ENCODE measurements at places on chromosomes 7 and 10.

DNA sequence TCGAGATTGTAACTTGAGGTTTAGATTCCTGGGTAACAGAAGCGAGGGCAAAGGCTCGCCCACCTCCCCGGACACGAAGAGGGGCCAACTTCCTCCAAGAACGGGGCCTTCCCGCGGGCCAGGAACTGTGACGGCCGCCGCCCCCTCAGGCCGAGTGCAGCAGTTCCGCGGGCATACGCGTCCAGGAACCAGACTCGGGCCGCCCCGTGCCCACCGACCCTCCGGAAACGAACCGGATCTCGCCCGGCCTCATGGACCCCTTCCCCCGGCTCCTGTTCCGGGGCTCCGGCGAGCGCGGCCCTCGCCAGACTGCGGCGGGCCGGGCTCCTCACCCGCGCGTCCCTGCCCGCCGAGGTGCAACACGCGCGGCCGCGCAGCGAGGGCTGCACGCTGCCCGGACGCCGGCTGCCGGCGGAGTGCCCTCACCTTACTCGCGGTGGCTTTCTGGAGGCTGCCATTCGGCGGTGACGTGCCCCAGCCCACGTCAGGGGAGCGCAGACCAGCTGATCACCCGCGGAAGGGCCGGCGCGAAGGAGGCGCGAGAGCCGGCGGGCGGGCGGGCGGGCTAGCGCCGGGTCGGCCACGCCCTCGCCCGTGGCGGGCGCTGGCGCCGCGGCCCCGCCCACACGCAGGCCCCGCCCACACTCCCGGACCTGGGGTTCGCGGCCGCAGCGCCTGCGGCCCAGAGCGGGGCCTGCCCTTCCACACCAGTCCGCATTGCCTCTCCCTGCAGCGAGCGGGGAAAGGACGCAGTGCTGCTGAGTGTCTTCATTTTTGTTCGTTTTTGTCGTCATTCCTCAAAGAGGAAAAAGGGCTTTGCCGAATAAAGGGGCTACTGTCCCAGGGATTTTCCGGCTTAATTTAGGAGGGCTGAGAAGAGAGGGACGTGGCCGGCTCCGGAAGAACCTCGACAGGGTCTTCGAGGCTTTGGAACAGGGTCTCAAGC, at the start of gene XPNPEP1:
TSS of gene XPNPEP1 (minus strand) at position 536 of the 946 bp plus-strand sequence. CDS start at position 458, 78 bp downstream.
- DNase-seq, result peak; percentile 74

GRCh38 chr10:47311193-47311931, 10.9 kb upstream of the GDF2 start:
- DNase-seq, result no peak

DNA sequence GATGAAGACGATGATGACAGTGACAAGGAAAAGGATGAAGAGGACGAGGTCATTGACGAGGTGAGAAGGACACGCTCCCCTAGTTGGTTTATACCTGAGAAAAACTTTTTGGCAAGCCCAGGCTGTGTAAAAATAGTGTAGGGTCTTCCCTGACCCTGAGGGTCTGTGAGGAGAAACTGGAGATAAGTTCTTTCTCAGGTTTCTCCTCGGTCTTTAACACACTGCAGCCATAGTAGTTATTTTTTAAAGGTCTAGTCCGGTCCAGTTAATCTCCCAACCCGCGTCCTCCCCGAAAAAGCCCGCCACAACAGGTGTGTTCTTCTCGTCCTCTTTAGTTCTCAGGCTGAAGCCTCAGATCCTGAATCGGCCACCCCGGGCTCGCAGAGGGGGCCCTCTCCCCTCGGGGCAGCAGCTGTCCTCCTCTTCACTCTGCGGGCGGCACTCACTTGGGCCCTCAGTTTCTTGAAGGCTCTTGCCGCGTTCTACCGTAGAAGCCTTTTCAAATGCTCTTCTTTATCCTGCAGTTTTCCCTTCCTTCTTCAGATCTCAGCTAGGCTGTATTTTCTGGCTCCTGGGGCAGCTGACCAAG, 411 bp downstream of the BCCIP start:
- DNase-seq, result no peak

DNA sequence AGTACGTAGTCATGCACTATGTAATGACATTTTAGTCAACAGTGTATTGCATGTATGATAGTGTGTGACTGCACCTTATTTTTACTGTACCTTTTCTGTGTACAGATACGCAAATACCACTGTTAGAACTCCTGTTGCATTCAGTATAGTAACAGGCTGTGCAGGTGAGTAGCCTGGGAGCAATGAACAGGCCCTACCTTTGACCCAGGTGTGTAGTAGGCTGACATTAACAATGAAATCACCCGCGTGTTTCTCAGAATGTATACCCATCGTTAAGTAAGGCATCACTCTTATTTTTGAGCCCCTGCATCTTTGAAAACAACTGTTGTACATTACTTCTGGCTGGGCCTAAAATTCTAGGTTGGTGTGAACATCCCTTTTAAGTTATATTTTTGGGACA, 41.6 kb downstream of the DAGLB start:
- DNase-seq, result no peak

GRCh38 chr7:3029138-3029537, 14.5 kb downstream of the CARD11 start:
- DNase-seq, result no peak

- no peak for DNase-seq
Observed at GRCh38 chr7:105130580-105130979, 116.6 kb downstream of the KMT2E start.

DNA sequence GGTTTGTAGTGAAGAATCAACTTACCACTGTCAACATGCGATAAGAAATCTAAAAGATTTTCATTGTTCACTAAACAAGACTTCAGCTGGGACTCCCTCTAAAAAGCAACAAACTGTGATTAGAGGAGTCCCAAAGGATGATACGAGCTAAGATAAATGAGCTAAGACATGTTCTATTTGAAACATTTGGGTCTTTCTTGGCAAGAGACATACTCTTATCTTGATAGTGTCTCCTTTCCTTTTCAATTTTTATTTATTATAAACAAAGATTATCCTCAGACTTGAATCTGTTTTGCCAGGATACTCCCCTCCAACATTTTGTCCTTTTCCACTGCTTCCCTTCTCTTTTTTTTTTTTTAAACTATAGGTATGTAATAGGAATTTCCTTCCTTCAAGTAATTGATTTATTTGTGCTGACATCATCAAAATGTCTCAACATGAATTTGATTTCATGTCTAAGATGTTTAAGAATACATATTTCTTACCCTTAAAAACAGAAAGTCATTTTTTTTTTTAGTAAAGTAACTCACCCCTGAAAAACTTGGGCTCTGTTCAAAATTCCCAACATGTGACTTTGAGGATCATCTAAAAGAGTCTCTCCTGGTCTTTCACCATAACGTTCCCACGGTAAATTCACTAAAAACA, 158.4 kb upstream of the NRP1 start:
- no peak for DNase-seq

- DNase-seq, result no peak
Observed at GRCh38 chr7:157795199-157795598, 458.4 kb downstream of the DNAJB6 start.

GRCh38 chr10:74293686-74294371, 142.8 kb downstream of the ADK start:
- no peak for DNase-seq

DNA sequence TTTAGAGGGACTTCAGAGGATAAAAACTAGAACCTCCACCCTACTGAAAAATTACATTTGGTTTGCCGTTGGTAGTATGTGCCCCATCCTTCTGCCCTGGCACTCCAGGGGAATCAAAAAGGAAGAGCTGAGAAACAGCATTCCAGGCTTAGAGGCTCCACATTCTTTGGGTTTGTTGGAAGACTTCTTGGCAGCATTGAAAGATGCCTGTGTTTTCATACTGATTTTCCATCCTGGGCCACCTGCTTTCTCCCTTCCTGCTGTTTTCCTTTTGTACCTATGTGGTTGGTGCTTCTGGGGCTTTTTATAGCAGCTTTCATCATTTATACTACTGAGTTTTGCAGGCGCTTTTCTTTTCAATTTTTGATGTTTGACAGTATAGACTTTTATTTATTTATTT, 61.7 kb downstream of the AUTS2 start:
- peak; percentile 4 for DNase-seq

GRCh38 chr7:26457696-26458327, 166.2 kb downstream of the SNX10 start:
- DNase-seq, result no peak

GRCh38 chr10:98196985-98197384, 62.5 kb downstream of the R3HCC1L start:
- DNase-seq, result no peak

- DNase-seq, result no peak
Observed at GRCh38 chr7:133931053-133931452, 196.1 kb upstream of the LRGUK start.

GRCh38 chr10:127524908-127525665, 24.0 kb upstream of the NPS start:
- no peak for DNase-seq

DNA sequence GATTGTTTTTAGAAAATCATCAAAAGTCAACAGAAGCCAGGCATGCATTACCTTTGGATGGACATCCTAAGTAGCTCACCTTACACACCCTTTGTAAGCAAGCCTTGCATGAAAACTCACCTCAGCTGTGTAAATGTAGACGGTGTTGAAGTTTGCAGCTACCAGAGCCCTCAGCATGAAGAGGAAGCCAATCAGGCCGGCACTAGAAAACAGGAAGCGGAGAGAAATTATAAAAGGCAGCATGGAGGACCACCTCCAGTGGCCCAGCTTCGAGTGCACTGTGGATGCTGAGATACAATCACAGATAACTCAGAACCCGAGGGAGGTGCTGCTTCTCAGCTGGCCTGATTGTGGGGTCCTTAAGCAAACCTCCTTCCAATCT, 75.3 kb downstream of the SVOPL start:
- DNase-seq, result no peak

DNA sequence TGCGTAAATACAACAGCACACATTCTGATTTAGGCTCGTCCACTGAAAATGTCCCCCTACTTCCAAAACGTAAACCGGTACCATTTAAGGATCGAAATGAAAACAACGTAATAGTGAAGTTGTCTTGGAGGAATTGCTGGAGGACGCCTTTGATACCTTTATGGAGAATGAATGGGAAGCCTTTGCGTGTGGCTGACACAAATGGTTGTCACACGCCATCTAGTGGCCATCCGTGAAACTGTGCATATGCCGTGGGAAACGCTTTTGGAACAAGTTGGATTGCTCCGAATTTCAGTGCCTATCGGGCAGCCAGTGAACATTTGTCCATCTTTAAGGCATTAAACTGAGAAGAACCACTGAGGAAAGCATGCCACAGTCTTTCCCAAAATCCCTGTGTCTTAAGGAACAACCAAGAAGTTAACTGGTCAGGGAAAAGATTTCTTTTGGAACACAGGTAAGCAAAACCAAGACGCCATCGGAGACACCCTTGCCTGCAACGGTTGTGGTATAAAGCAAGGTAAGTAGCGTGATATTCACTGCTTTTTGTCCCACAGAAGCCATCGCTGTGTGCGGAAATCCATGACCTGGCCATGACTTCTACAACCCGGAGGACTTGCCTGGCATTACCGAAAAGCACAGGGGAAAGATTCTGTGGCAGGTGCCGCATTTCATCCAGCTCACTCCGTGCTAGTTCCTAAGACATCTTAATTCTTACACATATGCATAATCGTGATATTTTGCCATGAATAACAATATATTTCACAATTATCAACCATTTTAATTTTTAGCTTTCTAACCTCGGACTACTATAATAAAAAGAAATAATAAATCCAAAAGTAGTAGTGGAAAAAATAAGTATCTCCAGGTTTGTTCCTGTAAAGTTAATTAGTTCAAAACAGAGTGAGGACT, 100.6 kb downstream of the FAM204A start:
- DNase-seq, result peak; percentile 22

DNA sequence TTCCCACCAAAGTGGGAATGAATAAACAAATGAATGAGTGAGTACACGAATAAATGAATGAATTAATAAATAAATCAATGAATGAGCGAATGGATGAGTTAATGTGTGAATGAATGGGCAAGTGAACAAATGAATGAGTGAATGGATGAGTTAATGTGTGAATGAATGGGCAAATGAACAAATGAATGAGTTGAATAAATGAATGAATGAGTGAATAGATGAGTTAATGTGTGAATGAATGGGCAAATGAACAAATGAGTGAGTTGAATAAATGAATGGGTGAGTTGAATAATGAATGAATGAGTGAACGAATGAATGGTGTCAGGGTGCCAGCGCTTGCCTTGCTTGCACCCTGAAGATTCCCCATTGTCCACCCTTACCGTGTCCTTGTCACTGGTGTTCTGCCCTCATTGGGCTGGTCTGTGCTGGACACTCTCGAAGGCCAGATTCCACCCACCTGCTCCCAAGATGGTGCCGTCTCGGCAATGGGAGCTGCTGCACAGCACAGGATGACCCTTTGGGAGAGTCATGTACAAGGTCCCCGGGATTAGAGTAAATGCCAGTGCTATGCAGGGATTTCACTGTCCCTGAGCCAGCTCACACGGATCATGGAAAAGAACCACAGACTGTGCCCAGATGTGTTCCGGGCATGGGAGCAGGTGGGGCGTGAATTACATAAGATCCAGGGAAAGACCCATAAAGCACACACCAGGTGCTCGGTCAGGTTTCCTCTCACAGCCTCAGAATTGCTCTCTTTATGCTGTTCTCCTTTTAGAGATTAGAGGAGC, 83.2 kb downstream of the CAMK1D start:
- no peak for DNase-seq

- DNase-seq, result no peak
Observed at GRCh38 chr7:45021604-45022296, 21.7 kb downstream of the CCM2 start.

GRCh38 chr10:106711313-106711906, 453.1 kb downstream of the SORCS1 start:
- DNase-seq, result no peak

DNA sequence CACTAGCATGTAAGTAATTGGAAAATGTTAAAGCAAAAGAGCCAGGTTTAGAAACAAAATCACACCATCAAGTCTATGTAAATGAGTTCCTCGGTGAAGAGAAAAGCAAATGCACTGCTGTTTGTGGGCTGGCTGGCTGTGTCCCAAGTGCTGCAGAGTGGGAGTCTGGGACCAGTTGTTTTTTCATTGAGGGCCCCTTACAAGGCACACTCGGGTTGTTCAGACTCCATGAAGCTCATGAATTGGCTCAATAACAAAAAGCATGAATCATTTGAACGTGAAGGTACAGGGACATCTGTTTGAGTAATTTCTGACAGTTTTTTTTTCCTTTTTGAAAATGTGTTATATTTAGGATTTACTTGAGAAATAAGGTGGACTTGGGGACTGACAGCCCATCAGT, 28.0 kb downstream of the GRK5 start:
- no peak for DNase-seq

- no peak for DNase-seq
Observed at GRCh38 chr10:50361946-50362345, 110.6 kb upstream of the ASAH2 start.

- DNase-seq, result no peak
Observed at GRCh38 chr10:42428534-42428933, 209.8 kb downstream of the ZNF33B start.

Data from cerebellar nuclear complex (tissue), 1 donor.